ENCODE measurements at places on chromosomes 16 and 17.

DNA sequence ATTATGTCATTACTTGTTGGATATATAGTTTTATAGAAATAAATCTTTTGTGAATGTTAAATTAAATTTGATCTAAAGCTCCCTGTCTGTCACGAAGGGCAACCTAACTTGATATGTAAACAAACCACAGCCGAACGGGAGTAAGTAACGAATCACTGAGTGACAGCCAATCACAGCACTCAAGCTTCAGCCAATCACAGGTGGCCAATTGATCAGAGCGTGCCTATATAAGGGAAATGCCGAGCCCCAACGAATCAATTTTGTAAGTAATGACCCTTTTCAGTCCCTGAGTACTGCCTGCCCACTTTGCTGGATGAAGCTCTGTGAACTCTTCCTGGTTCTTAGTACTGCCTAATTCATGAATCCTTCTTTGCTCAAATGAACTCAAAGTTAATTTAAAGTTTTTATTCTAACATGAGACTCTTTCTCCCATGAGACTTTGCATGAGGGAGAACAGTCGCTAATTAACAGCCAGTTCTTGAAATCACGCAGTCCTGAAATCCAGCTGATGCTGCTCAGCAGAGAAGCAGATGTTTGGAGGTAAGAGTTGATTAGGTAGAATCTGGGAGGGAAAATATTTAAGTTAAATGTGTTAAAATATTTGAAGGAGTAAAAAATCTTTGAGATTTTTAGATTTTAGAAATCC, 302.2 kb downstream of the CNTNAP4 start:
- no peak for DNase-seq

DNA sequence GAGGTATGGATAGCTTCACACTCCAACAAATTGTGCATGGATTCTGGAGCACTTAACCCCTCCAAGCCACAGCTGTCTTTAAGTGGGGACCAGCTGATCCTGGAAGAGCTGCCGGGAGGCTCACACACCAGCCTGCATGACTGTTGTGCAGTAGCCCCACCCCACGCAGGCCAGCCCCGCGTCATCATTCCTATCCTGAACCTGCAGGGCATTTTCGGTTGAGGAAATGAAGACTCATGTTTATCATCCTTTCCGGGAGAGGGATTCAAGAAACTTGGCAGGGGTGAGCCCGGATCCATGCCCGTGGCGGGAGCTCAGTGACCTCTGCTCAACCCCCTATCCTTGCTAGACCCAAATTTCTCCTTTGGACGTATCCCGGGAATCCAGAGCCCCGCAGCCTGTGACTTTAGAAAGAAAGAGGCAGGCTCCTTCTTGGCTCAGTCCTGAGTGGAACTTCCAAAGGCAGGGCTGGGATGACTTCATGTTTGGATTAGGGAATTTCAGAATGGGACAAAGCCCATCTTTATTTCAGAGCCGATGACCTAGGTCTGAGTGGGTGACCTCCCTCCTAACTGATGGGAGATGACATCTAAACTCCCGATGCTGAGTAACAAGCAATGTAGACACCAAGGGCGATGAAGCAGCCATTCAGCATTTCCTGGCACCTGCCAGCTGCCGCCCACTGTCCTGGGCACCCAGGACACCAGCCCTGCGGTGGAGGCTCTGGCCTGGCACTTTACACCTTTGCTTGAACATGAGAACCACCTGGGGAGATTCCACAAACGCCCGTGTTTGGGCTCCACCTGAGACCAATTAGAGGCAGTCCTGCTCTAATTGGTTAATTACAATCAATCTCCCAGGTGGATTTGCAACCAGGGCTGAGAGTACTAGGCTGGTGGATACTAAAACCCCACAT, 43.3 kb upstream of the CMIP start:
- no peak for DNase-seq

GRCh38 chr16:31274831-31275816, 15.3 kb downstream of the ITGAM start:
- DNase-seq: no peak

DNA sequence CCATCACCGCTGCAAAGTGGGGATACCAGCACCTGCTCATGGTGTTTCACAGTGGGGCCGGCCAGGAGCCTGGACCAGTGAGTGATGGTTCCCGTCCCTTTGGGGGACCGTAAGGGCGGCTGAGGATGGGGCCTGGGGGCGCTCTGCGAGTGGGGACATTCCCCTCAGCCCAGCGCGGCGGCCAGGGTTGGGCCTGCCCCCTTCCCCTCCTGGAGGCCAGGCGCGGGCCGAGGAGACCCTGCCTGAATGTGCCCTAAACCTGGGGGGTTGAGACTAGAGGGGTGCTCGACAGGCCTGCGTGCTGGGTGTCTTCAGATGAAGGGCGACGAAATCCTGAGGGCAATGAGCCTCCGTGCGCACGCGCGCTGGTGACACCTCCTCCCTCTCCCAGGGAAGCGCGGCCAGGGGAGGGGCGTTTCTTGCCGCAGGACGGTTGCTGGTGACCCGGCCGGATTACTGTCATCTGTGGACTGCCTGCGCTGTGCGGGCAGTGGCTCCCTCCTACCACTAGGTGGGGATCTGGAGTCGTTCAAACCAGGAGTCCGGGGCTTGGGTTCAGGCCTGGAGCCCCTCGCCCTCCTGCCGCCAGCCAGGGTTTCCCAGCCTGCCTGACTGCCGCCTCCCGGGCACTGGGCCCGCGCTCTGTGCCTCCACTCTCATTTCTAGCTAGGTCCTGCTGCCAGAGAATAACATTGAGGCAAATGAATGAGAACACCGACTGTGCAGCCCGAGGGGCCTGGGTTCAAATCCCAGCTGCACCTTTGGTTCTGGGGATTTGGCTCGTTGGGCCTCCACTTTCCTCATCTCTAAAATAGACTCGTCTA, 17.1 kb downstream of the TBX2 start:
- DNase-seq: peak; percentile 87

GRCh38 chr16:75402159-75402820, 31.0 kb downstream of the CFDP1 start:
- peak; percentile 59 for DNase-seq

- no peak for DNase-seq
Observed at GRCh38 chr17:73744411-73744810, 100.2 kb upstream of the SDK2 start.

DNA sequence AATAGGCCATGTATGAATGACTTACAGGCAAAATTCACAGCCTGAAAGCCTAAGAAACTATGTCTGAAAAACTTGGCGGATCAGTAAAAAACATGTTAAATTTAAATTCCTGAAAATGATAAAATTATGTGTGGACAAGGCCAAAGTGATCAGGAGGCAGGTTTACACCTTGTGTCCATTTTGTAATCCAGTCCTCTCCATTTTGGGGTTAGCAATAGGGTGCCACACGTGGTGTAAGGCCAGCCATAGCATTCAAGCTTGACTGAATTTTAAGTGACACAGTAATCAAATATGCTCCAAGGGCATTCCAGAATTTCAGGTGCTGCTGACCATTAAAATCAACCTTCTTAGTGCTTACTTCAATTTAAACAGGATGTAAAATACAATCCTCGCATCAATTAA, 2.7 kb downstream of the RNF43 start:
- DNase-seq: no peak

DNA sequence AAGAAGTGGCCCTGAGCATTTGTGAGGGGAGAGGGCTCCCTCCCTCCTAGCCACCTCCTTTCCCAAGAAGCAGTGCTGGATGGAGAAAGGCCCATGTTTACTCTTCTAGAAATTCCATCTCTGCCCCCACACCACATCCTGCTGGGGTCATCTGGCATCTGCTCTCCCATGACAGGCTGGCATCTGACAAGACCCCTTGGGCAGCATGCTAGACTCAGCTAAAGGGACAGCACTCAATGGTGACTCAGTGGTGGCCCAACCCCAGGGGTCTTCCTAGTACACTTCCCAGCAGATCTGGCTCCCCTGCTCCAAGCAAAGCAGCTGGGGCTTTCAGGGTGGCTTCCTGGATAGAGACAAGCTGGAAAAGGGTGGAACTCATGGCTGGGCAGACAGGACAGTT, 14.4 kb downstream of the SLC38A7 start:
- no peak for DNase-seq

GRCh38 chr16:11213373-11213772, 42.6 kb downstream of the SOCS1 start:
- no peak for DNase-seq

DNA sequence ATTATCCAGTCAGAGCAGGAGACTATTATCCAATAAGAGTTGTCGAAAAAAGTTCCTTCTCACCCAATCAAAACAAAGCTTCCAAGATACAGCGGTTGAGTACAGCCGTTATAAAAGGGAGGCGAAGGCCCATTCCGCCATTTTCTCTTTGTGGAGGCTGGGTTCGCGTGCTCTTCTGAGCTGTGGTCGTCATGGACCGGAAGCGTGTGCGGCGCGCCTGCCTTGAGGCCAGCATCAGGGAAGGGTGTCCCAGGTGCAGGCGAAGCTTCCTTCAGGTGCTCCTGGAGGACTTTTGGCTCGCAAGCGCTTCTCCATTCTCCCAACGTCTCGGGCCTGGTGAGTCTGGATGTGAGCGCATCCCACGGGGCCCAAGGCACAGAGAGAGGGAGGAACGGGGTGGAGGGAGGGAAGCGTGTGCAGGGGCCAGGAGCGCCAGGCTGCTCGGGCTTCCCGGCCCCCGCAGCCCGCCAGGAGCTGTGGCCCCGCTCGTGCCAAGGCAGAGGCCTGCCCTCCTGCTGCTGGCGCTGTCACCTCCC, 99.2 kb downstream of the GOSR1 start:
- no peak for DNase-seq

- DNase-seq: no peak
Observed at GRCh38 chr16:57695680-57696069, 1.1 kb downstream of the DRC7 start.

DNA sequence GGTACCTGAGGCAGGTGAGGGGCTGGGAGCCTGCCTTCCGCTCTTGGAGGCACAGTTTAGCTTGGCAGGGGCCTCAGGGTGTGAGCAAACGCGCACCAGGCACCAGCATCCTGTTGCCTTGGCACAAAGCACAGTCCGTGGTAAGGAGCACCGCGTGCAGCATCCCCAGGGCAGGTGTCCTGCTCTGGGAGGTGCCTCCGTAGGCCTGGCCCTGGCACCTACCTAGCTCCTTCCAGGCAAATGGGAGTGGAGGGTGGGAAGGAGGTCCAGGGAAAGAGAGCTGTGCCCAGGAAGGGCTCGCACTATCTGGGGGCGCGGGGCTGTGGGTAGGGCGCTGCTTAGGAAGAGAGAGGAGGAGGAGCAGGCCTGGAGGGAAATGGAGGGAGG, 3.1 kb upstream of the GSE1 start:
- no peak for DNase-seq

GRCh38 chr16:35711435-35711834, 2252.0 kb downstream of the TP53TG3F start:
- DNase-seq: no peak

DNA sequence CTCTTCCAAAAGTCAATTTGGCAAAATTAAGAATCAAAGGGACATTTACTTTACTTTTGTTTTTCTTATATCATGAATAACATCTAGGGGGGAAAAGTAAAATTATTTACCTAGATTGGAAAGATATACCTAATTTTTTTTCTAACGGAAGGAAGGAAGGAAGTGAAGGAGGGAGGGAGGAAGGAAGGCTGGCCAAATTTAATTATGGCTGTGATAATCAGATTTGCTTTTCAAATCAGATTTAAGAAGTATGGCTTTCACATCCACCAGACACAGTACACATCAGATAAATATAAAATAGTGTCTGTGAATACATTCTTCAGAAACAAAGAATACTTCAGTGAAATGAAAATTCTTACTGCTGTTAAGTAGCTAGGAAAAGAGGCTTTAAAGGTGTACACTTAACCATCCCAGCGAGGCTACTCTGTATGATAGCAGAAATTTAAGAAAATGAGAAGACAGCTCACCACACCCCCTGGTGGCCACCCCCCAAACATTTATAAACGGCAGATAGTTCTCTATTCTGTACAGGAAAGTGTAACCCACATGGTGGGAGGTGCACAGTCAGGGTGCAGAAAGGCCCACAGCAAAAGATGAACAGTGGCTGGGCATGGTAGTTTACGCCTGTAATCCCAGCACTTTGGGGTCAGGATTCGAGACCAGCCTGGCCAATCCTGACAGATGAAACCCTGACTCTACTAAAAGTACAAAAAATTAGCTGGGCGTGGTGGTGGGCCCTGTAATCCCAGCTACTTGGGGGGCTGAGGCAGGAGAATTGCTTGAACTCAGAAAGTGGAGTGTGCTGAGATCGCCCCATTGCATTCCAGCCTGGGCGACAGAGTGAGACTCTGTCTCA, 150.8 kb downstream of the SSH2 start:
- DNase-seq: peak; percentile 79

- no peak for DNase-seq
Observed at GRCh38 chr17:10633738-10634379, 23.2 kb downstream of the MYH3 start.

GRCh38 chr17:80468242-80468641, 8.2 kb downstream of the NPTX1 start:
- no peak for DNase-seq

GRCh38 chr16:29231244-29231643, 175.3 kb downstream of the NPIPB11 start:
- DNase-seq: no peak

All from suppressor macrophage treated with lipopolysaccharide for 4 hours (primary cell).